ENCODE measurements at places on chromosomes 7 and 10.

- no peak for DNase-seq
These were observed 60.1 kb upstream of the ARID5B start for GRCh38 chr10:61841338-61841875.

DNA sequence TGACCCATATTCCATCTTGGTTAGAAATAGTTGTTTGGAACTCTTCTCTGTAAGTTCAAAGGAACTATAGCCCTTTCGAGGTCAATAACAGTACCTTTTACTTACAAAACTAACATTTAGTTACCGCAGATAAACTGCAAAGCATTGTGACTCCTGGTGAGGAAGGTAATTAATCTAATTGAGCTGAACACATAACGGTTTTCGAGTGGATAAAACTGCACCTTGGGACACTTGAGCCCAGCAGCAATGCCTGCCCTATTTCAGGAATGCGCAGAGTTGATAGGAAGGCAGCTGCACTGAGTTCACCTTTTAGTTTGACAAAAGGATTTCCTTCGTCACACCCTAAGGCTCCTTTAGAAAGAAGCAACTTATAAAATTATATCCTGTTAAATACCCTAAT is 75.4 kb downstream of the JAZF1 start:
- no peak for DNase-seq

DNA sequence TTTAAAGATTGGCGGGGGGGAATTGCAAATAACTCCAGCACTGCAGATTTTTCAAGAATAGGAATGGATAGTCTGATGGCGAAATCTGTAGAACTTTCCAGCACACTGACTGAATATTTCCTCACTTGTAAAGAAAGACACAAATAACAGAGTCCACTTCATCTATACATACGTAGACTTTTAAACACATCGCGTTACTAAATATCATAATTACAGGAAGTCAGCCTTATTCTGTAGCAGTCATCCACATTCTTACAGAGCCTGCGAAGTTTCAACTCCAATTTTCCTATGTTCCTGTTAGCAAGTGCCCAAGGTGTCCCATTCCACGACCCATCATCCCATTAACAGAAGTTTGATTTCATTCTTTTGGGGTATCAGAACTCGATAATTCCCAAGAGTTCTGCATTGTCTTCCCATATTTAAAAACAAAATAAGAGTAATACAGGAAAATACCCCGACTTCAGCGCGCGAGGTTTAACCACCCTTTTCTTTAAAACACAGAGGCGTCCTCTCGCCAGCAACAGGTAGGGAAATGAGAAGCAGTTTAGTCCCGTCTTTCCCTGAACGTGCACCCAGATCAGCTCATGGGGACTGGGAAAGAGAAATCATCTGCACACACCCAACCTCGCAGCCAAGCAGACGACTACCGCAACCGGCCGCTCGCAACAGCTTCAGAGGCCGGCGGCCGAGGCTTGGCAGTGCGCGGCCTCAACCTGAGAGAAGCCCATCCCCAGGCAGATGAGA is 880 bp downstream of the HERC4 start:
- DNase-seq = no peak

DNA sequence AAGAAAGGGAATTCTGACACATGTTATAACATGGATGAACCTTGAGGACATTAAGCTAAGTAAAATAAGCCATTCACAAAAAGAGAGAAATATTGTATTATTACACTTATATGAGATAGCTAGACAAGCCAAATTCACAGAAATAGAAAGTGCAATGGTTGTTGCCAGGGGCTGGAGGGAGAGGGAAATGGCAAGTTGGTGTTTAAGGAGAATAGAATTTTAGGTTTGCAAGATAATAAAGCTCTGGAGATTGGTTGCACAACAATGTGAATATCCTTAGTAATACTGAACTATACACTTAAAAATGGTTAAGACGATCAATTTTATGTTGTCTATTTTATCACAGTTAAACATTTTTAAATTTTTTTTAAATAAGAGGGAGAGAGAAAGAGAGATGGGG is 25.0 kb upstream of the ADD3 start:
- DNase-seq = no peak

DNA sequence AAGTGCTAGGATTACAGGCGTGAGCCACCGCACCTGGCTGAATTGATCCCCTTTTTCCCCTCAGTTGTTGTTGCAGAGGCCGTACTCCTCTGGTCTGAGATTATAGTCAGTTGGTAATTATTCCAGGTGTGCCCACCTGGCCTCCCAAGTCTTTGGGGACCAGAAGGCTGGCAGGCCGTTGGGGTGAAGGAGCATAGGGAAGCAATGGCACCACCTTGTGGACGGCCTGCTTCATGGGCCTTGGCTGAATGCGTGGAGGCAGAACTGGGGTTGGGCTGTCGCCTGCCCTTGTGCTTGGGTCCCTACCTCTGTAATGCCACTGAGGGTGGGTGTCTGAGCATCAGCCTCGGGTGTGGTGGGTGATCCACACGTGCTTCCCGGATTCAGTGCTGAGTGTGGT is 125.7 kb downstream of the RGS10 start:
- DNase-seq = peak; percentile 62

DNA sequence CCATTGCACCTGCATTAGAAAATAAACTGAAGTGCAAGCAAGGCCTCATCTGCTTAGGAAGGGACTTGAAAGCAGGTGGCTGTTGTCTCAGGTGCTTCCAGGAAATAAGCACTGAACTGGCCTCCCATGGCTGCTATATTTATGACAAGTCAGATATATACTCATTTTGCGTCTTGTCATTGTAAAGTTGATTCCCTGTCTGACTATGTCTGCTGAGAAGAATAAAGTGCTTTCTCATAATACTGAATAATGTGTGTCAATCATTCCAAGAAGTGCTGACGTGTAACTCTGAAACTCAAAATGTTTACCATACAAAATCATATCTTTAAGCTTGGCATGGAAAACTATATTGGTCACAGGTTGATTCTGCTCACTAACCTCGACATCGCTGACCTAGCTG is 44.9 kb upstream of the SVOPL start:
- DNase-seq = no peak

DNA sequence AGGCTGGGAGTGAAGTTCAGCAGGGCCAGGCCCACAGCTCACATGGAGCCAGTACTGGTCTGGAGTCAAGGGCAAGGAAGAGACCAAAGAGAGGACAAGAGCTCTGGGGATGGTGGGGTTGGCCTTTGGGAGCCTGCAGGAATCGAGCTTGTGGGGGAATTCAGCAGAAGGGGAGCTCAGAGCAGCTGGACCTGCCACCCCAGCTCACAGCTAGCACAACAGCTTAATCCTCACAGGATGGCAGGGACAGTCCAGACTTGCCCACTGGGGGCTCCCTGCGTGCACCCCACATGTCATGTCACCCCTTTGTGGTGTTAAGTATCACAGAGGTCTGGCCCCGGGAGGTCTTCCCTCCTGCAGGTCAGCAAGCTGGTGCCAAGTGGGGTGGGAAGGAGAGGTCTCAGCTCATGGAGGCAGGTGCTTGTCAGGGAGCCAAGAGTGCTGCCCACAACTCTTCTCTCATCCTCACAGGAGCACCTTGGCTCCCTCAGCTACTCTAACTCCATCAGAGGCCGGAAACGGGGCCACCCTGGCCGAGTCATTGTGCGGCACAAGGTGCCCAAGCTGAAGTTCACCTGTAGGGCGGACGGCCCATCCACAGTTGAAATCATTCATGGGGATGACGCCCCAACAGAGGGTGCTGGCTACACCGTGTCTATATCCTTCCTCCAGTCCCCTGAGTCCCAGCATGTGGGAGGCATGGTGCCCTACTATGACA is 22.5 kb downstream of the CUZD1 start:
- no peak for DNase-seq

GRCh38 chr10:110077436-110078130 is 69.8 kb downstream of the ADD3 start:
- no peak for DNase-seq

- DNase-seq = no peak
These were observed 1105.7 kb downstream of the XPNPEP1 start for GRCh38 chr10:108817584-108817983.

DNA sequence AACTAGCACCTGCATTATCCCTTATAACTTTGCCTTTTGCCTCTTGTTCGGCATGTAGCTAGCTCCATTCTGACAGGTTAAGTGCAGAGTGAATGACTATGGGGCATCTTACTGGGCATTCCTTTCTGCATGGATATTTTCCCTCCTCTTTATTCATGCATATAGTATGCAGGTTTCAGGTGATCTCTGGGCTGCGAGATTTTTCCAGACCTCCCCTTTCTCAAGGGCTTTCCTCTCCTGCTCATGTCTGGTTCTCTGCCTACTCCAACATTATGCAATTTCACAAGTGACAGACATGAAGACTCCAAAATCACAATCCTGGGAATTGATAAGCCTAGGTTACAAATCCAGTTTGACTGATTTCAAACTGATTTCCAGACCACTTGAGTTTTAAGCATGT is 503.8 kb downstream of the NXPH1 start:
- DNase-seq = no peak

DNA sequence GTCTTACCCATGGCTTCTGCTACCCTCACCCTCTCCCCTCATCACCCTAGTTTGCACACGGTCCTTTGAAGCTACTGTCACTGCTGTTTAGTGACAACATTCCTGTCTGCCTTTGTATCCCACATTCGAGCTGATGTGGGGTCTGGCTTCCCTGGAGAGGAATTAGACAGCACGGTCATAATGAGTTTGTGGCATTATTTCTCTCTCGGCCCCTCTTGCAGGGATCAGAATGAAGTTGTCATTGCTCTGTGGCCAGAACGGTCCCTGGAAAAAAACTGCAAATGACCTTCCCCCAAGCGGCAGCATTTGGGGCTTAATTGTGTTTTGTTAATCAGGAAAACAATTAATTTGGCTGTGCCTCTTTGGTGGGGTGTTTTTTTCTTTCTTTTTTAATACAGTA is 317.2 kb upstream of the PODXL start:
- no peak for DNase-seq

- DNase-seq = no peak
These were observed 507.8 kb upstream of the MKI67 start for GRCh38 chr10:128633864-128634540.

DNA sequence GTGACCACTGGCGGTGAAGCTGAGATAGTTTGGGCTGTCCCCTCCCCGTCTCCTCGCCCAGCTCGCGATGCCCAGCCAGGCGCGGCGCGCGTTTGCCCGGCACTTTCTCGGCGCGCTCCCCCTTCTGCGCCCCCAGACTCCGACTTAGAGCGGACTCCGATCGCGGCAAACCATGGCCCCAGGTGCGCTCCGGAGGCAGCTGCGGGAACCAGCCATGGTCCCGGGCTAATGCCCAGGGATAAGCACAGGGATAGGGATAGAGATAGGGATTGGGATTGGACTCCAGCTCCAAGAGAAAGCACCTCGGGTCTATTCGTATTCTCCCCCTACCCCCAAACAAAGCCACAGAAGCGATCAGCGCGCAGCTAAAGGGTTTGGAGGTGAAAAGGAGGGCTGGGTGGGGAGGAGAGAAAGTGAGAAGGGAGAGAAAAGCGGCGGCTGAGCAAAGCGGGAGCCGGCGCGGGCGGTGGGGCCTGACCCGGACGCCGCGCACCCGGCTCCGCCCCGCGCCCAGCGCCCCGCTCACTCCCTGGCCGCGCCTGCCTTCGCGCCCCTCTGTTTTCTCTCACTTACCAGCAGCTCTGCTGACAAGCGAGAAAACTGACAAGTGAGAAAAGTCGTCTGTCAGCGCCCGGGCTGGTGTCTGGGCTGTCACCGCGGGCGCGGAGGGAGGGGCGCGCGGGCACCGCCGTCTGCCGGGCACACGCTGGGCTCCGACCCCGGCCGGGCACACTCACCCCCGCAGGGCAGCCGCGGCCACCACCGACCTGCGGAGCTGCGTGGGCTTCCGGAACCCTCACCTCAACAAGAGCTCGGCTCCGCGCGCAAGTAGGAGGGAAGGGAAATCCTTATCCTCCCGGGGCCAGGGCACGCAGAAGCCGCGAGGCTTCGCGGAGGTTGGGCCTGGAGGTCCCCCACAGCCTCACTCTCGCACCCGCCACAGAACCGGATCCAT is at the start of gene PDE1C:
PDE1C (minus strand) TSS at position 2 of the 955 bp plus-strand sequence.
- no peak for DNase-seq

- no peak for DNase-seq
These were observed 24.1 kb upstream of the DNAJC1 start for GRCh38 chr10:22027364-22028238.

DNA sequence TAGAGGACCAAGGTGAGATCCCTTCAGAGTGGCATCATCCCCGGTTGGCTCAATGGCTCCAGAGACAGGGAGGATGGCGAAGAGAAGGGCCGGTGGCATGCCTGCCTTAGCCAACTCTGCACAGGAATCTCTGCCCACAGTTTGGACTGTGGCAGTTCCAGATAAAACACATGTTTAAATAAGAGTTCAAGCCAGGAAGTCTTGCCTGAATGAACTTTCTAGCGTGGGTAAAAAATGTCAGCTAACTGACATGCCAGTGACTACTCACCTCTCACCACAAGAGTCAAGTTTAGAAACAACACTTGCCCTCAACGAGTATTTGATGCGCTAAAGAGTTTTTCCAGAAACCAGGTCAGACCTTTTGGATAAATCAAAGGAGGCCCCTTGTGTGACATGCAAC is 3.0 kb downstream of the NOD1 start:
- no peak for DNase-seq

DNA sequence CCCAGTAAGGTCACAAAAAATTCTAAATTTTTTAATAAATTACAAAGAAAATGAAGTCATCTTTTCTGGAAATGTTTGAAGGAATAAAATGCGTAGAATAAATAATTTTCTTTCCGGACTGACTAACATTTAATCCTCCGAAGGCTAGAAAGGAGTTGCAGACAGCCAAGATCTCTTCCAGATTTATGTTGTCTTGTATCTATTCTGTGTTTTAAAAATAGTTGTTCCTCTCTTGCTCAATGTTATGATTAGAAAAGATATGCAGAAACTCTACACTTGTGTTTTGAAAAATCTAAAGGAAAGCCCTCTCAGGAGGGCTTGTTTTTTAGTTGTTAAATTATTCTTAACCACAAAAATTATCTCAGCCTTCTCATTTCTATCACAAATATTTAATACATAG is 70.7 kb downstream of the MACC1 start:
- no peak for DNase-seq

DNA sequence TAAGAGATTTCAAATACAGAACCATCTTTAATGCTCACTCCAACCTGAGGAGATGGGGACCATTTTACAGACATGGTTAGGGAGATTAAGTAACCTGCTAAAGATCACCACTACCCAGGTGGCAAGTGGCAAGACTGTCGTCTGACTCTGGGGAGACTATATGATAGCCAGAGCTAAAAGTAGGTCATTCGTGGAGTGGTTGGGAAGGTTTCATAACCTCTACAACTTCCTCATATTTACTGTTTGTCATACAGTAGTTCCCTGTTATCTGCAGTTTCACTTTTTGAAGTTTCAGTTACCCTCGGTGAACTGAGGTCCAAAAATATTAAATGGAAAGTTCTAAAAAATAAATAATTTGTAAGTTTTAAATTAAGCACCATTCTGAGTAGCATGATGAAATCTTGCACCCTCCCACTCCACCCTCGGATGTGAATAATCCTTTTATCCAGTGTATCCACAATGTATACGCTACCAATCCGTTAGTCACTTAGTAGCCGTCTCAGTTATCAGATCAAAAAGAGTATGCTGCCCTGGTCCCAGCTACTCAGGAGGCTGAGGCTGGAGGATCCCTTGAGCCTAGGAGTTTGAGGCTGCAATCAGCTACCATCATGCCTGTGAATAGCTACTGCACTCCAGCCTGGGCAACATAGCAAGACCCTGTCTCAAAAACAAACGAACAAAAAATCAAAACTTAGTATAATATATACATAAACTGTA is 14.9 kb upstream of the LGI1 start:
- DNase-seq = no peak

Data from stimulated activated CD4-positive, alpha-beta T cell treated with anti-CD3 and anti-CD28 coated beads, Interleukin-15, amount 100 ng/mL, for 1 hour (primary cell).